ENCODE measurements at places on chromosomes 7 and 10. TPM values are rescaled to one million over a fixed set of nuclear protein-coding genes. Genes with fewer than 3 reads are reported as not detected.

Gene CUL1
- 45.9 TPM for total RNA-seq

Gene KIF11
- 16.2 TPM for total RNA-seq

Gene PILRB
- total RNA-seq = 18.4 TPM

Gene WEE2
- total RNA-seq = 0.45 TPM

Gene KNDC1
- 3.1 TPM for total RNA-seq

Gene ADCK2
- 15.0 TPM for total RNA-seq

Gene SPDYE16
- 0.27 TPM for total RNA-seq

Gene NHLRC2
- total RNA-seq = 33.8 TPM

Gene ZNRF2
- 33.3 TPM for total RNA-seq

Gene AP5Z1
- total RNA-seq = 14.9 TPM

Gene FAM25A
- not detected for total RNA-seq

Gene NPY4R
- total RNA-seq = 0.27 TPM

Gene DEPP1
- 9.9 TPM for total RNA-seq

Gene H2AZ2
- 190 TPM for total RNA-seq

Gene TBXAS1
- total RNA-seq = 3.8 TPM

Gene EVX1
- total RNA-seq = not detected

Gene FAM131B
- total RNA-seq = 42.6 TPM

Gene CXCL12
- total RNA-seq = 90.7 TPM

Gene AKR1C4
- total RNA-seq = not detected

Gene STMP1
- total RNA-seq = 36.2 TPM

Gene ADAM8
- 1.6 TPM for total RNA-seq

Gene MYH16
- total RNA-seq = not detected

Gene MASTL
- total RNA-seq = 14.0 TPM

Gene PON1
- total RNA-seq = not detected

Gene CPEB3
- 23.4 TPM for total RNA-seq

Gene HOXA13
- not detected for total RNA-seq

Gene CPA1
- total RNA-seq = not detected

Gene AZGP1
- total RNA-seq = 0.27 TPM

Gene MMD2
- 5.2 TPM for total RNA-seq

Gene NOBOX
- total RNA-seq = not detected

Gene KCNIP2
- 8.3 TPM for total RNA-seq

Gene ICA1
- total RNA-seq = 18.3 TPM

Gene PRKAR2B
- 76.4 TPM for total RNA-seq

Gene MYOZ1
- 0.18 TPM for total RNA-seq

Gene NKX6-2
- total RNA-seq = not detected

Gene ARHGEF35
- 1.2 TPM for total RNA-seq

Gene AMPH
- total RNA-seq = 42.5 TPM

Gene CPA2
- not detected for total RNA-seq

Data from cerebellum (tissue), 4 donors.